SK-N-SH treated with all-trans-retinoic acid at 6 μM for 48 hours (cell line): ENCODE measurements at places on chromosomes 16 and 17.

DNA sequence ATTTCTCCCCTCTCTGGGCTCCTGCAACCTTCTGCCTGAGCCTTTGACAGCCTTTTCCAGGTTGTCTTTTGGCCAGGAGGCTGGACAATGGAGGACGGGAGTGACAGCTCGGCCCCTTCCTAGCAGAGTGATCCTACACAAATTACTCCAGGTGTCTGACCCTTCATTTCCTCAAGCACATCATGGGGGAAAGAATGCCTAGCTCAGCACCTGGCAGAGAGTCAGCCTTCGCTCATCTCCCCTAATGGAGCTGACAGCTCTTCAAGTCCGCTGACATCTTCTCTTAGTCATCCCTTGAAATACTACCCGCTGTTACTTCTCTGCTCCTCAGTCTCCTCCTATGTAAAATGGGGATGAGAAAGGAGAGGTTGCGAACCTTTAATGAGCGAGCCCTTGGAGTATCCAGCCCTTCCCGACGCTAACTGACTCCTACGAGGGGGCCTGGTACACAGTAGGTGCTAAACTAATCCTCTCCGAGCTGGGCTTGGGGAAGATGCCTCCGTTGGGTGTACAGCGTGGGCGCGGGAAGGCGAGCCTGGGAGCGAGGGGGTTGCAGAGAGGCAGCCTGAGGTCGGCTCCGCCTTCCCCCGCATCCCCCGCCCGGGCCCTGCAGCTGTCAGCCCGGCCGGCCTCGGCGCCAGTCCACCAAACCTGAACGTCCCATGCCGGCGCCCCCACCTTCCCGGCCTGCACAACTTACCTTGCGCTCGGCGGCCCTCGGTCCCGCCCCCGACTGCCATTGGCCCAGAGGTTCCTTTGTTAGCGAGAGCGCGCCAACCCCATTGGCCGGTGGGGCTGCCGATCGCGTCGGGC is 480 bp upstream of the MPRIP start:
- peak; percentile 93 for ATAC-seq

DNA sequence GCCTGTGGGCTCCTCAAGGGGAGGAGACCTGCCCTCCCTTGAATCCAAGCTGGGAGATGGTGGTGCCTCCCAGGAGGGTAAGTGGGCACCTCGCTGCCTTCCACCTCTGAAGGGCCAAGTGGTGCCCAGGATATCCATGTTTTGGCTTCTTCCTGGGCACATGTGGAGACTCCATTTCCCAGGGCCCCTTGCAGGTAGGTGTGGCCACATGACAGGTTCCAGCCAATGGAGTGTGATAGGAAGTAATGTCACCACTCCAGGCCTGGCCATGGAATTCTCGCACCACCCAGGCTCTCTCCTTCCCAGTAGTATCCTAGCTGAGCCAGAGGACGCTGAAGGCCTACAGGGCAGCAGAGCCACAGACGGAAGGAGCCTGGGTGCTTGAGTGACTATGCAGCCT is 17.6 kb upstream of the PEMT start:
- peak; percentile 53 for ATAC-seq

GRCh38 chr17:19897903-19898302 is 30.2 kb upstream of the ULK2 start:
- ATAC-seq, result peak; percentile 89

- no peak for ATAC-seq
These were observed 80.7 kb downstream of the HS3ST3B1 start for GRCh38 chr17:14381606-14382005.

DNA sequence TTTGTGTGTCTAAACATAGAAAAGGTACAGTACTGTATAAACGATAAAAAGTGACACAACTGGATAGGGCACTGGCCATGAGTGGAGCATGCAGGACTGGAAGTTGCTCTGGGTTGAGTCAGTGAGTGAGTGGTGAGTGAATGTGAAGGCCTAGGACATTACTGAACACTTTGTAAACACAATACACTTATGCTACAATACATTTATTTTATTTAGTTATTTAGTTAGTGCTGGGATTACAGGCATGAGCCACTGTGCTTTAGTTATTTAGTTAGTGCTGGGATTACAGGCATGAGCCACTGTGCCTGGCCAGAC is 4.6 kb downstream of the CFAP20 start:
- ATAC-seq, result no peak

GRCh38 chr16:49859125-49859811 is 3.4 kb upstream of the ZNF423 start:
- no peak for ATAC-seq

- ATAC-seq, result no peak
These were observed 137.1 kb downstream of the C16orf95 start for GRCh38 chr16:87180069-87180468.

DNA sequence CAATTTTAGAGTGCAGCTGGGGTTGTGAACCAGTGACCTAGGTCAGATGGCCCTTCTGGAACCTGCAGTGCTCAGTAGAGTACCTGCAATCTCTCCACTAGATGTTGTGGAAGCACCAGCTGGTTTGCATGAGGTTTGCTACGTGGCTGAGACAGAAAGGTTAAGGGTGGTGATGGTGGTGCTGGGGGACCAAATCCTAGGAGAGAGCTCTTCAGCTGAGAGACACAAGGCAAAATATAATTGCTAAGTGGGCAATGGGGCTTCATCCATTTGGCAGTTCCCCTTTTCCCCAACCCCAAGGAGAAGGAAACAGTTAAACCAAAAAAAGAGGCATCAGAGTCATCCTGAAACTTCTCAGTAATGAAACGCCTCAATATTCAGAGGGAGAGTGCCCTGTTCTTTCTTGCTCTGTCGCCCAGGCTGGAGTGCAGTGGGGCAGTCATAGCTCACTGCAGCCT is 13.9 kb downstream of the ITPRIPL2 start:
- ATAC-seq, result no peak

DNA sequence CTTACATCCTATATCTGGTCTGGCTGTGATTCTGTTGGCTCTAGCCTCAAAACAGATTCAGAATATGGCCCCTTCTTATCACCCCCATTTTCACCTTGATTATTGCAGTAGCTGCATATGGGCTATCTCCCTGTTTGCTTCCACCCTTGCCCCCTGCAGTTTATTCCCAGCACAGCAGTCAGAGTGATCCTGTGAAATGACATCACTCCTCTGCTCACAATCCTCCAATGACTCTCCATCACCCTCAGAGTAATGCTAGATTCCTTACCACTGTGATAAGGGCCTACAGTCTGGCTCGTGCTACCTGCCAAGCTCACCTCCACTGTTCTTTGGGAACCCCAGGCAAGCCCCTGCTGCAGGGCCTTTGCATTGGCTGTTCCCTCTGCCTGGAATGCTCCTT is 92.5 kb downstream of the ASIC2 start:
- peak; percentile 54; the same call in 2 of the 3 replicates for ATAC-seq

DNA sequence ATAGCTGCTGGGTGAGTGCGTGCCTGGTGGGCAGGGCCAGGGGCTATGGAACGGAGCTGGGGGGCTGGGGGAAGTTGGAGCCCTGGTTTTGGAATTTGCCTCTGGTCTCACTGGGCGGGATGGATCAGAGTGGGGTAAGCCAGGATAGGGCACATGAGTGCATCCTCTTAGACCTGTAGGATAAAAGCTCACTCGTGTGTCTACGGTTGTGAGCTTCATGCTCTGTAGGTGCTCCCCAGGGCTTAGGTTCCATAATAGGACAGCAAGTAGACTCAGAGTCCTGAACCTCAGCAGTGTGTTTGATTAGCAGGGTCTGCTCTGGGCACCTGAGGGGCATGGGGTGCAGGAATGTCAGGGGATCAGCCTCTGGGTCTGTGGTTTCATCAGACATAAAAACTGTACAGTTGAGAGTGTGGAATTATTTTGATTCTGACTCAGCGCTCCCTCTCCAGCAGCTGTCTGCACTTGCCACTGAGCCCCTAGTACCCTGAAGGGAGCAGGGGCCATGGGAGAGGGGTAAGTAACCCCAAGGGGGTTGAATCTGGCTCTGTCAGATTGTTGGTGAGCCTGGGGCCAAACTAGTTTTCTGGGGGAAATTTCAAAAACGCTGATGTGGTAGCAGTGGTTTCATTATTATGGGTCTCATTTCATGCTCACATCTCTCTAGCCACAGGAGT is 84.2 kb upstream of the LGALS9 start:
- peak; percentile 51; the same call in 2 of the 3 replicates for ATAC-seq
